ENCODE measurements at places on chromosomes 5 and 9.

GRCh38 chr5:43520615-43521014 is 5.7 kb upstream of the C5orf34 start:
- no peak for DNase-seq

- DNase-seq = peak; percentile 80
Measured at GRCh38 chr9:21813575-21814473, 11.4 kb downstream of the MTAP start.

DNA sequence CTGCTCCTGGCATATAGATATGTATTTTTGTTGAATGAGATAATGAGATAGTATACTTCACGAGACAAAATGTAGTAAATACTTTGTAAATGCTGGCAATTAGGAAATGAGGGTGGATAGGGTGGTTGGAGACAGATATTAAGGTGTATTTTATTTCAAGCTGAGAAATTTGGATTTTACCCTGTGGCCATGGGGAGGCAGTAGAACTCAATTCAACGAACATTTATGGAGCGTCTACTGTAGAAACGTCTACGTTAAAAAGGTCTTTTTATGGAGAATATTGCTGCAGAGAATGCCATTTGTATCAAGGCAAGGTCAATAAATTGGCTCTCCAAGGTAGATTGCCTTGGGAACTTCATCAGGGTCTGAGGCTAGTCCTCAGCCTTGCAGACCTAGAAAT is 21.5 kb upstream of the RALGPS1 start:
- no peak for DNase-seq

DNA sequence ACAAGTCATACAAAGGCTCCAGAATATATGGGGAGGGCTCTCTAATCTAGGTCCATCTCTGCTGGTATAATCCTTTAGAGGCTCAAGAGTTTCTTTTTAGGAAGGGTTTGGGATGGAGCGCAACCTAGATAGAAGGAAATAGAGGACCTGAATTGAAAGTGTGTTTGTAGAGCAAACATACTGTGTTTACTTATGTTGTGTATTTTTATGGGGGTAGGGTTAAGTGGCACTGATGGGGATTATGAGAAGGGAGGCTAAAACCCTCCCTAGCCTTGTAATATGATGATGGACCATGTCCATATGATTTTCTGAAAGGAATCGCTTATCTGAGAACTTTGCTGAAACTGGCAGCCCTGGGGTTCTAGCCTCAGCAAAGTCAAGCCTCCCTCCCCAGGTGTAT is 4.4 kb upstream of the ELL2 start:
- DNase-seq = no peak

DNA sequence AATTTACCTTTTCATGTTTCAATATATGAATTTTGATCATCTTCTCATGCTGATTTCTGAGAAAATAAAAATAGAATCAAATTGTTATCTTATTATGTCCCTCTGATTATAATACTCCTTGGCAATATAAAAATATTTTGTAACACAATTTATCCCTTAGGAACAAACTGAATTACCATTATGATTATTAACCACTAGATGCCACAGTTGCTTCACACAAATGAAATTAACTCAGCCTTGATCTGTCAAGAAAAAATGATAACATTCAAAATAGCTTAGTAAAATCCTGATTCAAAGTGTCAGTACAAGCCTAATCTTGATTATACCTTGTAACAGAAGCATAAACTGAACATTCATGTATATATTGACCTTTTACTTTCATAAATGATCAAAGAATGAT is 4.8 kb upstream of the CHSY3 start:
- DNase-seq = no peak

DNA sequence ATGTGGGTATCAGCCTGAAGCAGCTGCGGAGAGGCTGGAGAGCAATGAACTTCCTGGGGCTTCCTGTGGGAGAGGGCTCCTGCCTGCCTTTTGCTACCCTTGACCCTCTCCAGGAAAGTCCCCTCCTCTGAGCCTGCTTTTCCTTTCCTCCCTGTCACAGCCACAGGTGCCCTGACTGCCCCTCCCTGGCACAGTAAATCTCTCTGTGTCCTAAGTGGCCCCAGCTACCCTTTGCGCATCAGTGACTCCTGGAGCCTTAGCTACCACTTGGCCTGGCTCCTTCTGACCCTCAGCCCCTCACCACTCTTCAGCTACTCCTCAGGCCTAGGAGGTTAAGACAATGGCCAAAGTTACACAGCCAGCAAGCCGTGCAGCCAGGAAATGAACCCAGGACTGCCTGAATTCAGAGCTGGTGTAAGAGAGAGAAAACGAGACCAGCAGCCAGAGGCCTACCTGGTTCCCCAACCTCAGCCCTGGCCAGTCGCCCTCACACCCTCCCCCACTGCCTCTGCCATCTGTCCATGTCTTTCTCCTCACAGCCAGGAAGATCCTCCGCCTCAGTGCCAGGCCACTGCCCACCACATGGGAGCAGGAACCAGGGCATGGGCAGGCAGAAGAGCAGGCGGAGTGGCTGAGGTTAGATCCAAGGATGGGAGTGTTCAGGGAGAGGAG is 18.6 kb downstream of the CNTFR start:
- DNase-seq = no peak

GRCh38 chr9:95433096-95433819 is 83.5 kb downstream of the PTCH1 start:
- DNase-seq = no peak

- peak; percentile 58 for DNase-seq
Measured at GRCh38 chr5:37248970-37249814, at the start of gene CPLANE1. TSS of gene CPLANE1 (minus strand) at chr5:37249376. CDS start at chr5:37247698, 1,678 bp downstream.

DNA sequence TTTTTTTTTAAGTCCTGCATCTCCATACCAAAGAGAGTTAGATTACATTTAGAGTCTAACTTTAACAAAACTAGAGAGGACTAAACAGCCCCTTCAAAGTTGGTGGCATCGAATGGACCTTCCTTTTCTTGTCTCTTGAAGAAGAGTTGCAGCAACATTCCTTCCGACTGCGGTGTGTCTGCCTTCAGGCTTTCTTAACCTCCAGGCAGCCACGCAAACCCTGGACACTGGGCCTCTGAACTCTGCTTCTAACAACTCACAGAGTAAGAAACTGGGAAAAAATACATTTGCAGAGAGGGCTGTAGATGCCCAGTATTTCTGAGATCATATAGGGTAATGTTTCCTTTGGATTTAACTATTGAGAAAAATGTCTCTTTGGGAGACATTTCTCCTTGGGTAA is 120.5 kb upstream of the MAST4 start:
- DNase-seq = no peak

- no peak for DNase-seq
Measured at GRCh38 chr5:150321784-150322183, 19.1 kb upstream of the ARSI start.

- no peak for DNase-seq
Measured at GRCh38 chr9:36858805-36859375, 175.2 kb downstream of the PAX5 start.

DNA sequence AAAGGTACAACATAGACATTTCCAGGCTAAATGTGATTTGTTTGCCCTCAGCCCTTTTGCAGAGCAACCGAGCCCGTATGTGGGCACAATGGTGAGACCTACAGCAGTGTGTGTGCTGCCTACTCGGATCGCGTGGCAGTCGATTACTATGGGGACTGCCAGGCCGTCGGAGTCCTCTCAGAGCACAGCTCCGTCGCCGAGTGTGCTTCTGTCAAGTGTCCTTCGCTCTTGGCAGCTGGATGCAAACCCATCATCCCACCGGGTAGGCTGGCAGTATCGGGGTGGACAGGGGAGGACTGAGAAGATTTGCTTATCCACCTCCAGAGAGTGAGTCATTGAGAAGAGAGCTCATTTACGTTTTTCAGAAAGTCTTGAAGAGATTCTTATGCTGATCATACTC is 17.8 kb upstream of the GLIPR2 start:
- DNase-seq = no peak

- peak; percentile 28 for DNase-seq
Measured at GRCh38 chr9:108786901-108787689, 68.7 kb downstream of the ACTL7B start.

GRCh38 chr9:132411091-132411508 is 1.1 kb downstream of the CFAP77 start:
- DNase-seq = no peak

- no peak for DNase-seq
Measured at GRCh38 chr5:9553561-9553960, 7.7 kb upstream of the SEMA5A start.

- DNase-seq = peak; percentile 14
Measured at GRCh38 chr9:38641985-38642864, 21.8 kb upstream of the ANKRD18A start.

GRCh38 chr9:136848393-136849037 is 694 bp upstream of the PHPT1 start:
- DNase-seq = no peak

- DNase-seq = no peak
Measured at GRCh38 chr5:3592298-3592697, 3.3 kb upstream of the IRX1 start.

DNA sequence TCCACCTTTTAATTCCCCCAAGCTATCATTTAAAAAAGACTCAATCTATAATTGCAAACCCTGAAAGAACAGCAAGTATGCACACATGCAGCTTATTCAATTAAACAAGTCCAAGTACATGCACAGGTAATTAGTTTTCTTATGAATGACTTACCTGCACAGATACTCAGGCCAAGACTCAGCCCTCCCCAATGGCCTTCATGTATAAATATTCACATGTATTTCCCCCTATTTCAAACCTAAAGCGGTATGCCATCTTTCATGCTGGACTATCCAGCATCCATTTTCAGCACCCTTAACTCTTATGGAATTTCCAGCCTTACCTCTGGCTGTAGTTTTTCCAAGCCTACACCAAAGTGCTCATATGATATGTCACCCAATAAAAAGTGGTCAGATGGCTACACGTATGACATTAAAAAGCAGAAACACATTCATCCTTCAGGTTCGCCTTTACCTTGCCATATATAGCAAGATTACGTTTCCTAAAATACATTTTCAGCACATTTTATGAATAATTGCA is 205.5 kb downstream of the MEF2C start:
- DNase-seq = no peak

DNA sequence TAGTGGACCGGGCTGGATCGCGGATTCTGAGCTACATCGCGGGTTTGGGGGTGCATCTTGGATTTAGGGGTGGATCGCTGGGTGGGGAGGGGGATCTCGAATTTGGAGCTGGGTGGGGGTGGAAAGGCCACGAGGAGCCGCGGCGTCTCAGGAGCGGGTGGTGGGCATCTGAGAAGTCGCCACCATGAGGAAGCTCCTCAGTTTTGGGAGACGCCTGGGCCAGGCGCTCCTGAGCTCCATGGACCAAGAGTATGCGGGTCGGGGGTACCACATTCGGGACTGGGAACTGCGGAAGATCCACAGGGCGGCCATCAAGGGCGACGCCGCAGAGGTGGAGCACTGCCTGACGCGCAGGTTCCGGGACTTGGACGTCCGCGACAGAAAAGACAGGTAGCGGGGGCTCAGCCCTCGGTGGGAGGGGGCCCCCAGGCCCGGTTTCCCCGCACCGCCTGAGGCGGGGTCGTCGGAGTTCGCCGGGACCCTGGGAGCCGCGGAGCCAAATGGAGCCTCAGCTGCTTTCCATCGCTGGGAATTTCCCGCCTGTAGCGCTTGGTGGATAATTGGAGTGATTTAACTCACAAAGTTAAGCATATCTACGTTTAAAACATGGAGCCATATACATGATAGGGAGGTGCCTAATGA is 376 bp downstream of the ANKRD18B start:
- DNase-seq = no peak

- DNase-seq = no peak
Measured at GRCh38 chr5:10315824-10316509, 8.3 kb upstream of the CMBL start.

- DNase-seq = no peak
Measured at GRCh38 chr5:1552521-1553255, 28.9 kb upstream of the LPCAT1 start.

GRCh38 chr5:1685066-1685465 is 114.6 kb downstream of the MRPL36 start:
- DNase-seq = no peak

DNA sequence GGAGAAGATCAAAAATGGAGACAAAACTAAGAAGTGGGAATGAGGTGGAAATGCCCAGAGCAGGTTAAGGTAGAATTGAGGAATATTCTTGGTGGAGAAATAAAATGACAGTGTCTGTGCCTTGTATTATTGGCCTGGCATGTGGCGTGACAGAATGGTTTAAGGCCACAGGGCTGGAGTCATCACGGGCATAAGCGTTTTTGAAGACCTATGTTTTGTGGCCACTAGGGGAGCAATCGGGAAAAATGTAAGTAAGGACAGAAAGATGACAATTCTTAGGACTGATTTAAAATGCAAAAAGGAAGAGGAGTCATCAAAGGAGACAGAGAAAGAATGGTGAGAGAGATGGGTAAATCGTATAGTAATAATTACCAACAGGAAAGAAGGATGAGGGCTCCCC is 72.2 kb upstream of the EPB41L4A start:
- DNase-seq = no peak

DNA sequence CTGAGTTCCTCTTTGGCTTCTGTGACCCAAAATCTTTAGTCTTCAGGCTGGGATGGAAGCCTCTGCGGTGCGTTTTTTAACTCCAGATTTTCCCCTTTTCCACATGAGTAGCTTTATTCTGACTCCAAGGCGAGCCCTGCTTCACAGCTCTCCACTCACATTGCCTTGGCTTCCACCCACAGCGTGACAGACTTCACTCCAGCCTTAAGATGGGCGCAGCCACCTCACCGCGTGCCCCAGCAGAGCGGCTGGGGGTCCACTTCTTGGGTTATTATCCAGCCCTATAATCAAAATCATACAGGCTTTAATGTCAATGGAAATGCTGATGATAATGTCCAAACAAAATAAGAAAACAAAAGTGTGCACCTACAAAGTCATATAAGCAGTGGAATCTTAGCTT is 1.2 kb downstream of the EXOC3 start:
- DNase-seq = no peak

DNA sequence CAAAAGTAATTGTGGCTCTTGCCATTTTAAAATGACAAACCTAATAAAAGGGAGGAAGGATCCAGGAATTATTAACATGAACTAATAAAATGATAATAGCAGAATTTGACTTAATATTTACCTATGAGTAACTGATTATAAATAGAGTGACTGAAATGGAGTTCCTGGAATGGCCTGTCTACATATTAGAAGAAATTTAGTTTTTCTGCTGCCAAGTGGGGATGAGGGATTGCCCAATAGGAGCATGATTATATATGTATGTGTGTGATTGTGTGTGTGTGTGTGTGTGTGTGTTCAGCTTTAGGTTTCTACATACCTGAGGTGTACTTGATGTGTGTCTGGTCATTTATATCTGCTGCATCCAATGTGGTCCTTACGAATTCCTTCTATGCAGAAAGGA is 36.6 kb upstream of the ITGA1 start:
- DNase-seq = no peak
